ENCODE measurements at places on chromosomes 5 and 9. TPM values are rescaled to one million over a fixed set of nuclear protein-coding genes. Genes with fewer than 3 reads are reported as not detected.

DNA sequence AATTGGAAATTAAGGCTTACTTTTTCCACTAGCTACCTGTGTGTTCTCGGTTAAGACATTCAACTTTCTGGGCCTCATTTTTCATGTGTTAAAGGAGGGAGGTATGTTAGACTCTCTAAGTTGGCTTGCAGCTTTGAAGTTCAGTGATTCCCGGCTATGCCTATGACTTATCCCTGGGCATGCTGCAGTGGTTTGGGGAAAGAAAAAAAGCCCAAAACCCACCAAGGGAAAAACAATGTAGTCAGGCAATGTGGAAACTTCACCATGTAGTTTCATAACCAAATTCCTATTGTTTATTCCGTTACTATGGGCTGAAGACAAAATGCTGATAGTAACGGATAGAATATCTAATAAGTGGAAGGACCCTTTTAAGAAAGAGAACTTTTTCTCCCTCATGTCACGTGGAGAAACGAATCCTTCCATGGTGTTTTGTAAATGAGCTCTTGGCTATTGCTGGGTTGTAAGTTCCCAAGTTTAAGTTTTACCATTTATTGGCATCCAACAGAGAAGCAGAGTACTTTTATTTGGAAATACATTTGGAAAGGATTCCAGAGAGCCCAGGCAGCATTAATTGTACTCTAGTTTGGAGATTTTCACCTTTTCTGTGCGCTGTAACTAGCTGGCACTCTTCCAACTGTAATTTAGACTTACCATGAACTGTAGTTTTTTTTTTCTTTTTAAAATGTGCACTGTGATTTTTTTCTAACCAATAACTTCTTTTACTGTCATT, 84.9 kb upstream of the MPDZ start:
- no peak for DNase-seq

DNA sequence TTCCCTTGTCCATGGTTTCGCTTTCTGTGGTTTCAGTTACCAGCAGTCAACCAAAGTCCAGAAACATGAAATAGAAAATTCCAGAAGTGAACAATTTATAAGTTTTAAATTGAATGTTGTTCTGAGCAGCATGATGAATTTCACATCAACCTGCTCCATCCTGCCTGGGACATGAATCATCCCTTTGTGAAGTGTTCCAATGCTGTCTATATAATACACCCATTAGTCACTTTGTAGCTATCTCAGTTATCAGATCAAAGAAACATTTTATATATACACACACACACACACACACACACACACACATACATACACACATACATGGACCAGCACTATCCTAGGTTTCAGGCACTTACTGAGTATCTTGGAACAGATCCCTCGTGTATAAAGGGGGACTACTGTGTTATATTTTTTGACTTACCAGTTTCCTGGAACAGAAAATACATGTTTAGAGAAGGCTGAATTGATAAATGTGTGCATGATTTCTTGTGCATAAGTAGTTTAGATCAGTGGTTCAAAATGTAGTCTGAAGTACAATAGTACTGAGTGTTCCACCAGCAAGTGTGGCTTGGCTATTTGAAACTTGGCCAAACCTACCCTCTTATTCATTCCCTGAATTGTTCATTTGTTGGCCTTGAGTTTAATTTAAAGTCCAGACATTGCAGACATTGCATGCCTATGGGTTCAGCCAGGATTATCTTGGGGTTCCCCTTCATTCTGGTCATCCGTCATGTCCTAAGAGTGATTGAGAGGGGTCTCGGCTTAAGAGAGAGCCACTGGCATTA, 510.0 kb downstream of the GADD45G start:
- DNase-seq = no peak

The PCDH12 gene
- total RNA-seq = 14.1 TPM

The PTGS1 gene
- total RNA-seq = 9.4 TPM

DNA sequence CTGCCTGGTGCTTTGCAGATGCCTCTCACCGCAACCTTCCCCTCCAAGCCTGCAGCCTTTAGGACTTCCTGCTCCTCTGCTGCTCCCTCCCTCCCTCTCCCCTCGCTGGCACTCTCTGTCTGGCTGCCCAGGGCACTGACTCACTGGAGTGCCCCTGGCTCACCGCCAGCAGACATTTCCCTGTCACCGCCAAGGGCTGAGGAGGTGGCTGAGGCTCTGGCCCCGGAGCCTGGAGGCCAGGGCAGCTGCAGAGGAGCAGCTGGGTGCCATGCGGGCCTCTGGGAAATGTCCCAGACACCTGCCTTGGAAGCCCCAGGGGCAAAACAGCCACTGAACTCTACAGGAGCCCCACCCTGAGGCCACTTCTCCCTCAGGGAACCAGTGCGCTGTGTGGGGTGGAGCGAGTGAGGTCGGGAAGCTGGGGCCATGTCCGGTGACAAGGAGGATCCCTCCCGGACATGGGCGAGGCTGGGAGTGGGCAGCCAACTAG, 53.4 kb downstream of the TENT4A start:
- DNase-seq = peak; percentile 54

The IL4 gene
- total RNA-seq = not detected

DNA sequence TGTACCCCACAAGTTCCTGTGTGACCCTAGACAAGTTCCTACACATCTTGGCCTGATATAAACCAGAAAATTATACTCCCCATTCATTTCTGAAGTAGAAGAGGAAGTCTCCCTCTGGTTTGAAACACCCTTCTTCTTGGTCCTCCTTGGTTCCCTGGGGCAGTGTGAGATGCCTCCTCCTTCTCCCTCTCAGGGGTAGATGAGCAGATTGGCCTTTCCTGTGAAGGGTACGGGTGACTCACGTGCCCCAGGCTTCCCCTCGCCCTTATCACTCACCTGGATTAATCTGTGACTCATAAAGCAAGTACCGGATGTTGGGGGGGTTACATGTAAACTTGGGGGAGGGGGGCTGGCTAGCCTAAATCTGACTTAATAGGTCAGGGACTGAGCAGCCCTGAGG, 11.1 kb upstream of the AQP3 start:
- DNase-seq = no peak

The MAMDC2 gene
- 7.1 TPM for total RNA-seq

DNA sequence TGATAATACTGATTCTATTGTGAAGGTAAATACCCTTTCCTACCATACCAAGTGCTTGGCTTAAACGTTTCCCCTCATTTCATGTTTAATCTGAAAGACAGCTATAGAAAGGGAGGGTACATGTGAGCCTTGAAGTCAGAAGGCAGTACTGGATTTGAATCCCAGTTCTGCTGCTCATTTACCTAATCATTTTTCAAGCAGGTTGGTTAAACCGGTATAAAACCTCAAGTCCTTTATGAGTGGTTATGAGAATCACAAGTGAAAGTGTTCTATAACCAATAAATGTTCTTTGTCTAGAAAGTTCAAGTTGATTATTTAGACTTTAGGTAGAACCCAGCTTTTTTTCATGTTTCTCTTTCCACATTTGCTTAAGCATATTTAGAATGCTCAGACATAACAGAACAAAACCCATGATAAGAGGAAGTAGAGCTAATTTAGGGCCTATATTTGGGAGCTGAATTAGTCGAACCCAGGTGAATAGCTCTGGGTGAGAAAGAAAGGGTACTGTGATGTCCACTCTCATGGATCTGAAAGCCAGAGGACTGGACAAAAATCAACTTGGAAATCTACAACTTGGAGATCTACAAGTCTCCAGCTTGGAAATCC, 29.7 kb upstream of the F2RL2 start:
- DNase-seq = no peak

DNA sequence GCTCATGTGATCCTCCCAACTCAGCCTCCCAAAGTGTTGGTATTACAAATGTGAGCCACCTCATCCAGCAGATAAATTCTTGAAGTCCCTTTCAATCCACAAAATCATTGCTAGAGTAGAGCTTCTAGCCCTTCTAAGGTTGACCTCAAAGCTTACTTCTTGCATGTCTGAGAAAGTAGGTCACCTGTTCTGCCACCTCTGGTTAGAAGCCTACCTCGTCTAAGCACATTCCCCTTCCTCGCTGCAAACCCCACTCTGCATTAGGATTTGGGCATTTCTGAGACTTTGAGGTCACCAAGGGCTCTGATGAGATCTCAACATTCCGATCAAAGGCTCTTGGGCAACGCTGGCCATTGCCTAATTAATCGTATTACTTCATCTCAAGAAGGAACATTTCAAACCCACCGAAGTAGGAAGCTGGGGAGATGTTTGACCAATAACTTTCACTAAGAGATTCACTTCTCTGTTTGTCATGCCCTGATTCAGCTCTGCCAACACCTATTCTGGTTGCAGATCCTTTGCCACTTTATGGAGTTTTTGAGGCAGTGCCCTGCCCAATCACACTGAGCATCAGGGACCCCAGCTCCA, 8.6 kb downstream of the ADAM19 start:
- no peak for DNase-seq

The S1PR3 gene
- 36.4 TPM for total RNA-seq

DNA sequence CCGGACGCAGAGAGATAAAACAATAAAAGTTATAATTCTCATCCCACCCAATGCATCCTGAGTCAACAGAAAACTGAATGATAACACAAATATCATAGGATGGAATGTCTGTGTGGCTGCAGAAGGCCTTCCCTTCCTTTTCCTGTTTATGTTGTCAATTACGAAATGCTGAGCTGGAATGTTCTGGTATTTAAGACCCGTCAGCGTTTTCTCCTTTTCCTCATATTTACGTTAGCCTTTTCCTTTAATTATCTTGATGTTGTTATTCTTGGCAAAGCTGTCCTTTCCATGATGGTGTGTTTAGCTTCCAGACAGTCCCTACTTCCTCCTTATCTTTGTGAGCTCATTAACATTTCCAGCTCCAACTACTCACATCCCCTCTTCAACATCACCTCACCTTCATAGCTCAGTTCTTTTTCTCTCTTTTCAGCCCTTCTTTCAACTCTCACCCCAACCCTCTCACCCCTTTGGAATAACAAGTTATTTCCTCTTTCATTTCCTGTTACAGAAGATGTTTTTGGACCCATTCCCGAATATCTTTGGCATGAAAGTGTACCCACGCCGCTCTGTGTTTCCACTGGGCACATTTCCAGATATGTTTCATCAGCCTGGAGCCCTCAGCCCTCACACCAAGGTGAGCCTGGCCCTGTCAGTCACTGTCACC, 221.6 kb downstream of the NR2F1-AS1 start:
- no peak for DNase-seq

GRCh38 chr9:97527626-97528528, 26.4 kb downstream of the TMOD1 start:
- peak; percentile 72 for DNase-seq

- DNase-seq = no peak
These were observed 57.7 kb downstream of the DCP2 start for GRCh38 chr5:113034182-113034773.

DNA sequence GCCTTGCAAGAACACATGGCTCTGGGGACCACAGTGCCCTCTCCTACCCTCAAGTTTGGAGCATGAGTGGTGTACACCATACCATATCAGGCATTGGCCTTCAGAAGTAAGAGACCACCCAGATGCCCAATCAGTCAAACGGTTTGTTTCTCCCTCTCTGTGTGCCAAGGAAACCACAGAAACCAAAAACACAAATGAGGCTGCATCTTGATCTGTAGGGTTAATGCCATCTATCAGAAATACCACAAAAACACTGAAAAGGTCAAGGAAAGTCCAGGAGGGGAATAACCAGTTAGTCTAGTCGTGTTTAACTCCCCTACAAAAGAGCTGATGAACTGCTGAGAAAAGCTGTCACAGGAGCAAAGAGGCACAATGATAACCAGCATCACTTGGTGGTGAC, 78.4 kb downstream of the INSYN2B start:
- no peak for DNase-seq

- peak; percentile 57 for DNase-seq
These were observed 10.0 kb downstream of the MOCS2 start for GRCh38 chr5:53099546-53099945.

The HRH2 gene
- 10.6 TPM for total RNA-seq

DNA sequence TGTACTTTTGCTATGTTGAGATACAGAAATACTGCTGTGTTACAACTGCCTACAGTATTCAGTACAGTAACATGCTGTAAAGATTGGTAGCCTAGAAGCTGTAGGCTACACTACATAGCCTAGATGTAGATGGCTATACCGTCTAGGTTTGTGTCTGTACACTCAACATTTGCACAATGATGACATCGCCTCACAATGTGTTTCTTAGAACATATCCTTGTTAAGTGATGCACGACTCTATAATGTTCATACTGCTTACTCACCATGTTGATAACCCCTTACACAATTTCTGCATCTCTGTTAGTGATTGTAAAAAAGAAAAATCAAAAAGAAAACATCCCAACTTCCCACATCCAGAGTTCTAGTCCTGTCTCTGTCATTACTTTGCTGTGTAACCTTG, 450.0 kb downstream of the CCDC171 start:
- DNase-seq = no peak

- no peak for DNase-seq
These were observed 808 bp upstream of the MVB12B start for GRCh38 chr9:126325821-126326220.

The MYMK gene
- not detected for total RNA-seq

- no peak for DNase-seq
These were observed 89.8 kb downstream of the PSAT1 start for GRCh38 chr9:78386773-78387172.

- no peak for DNase-seq
These were observed 27.9 kb upstream of the FBXL7 start for GRCh38 chr5:15472116-15472515.

DNA sequence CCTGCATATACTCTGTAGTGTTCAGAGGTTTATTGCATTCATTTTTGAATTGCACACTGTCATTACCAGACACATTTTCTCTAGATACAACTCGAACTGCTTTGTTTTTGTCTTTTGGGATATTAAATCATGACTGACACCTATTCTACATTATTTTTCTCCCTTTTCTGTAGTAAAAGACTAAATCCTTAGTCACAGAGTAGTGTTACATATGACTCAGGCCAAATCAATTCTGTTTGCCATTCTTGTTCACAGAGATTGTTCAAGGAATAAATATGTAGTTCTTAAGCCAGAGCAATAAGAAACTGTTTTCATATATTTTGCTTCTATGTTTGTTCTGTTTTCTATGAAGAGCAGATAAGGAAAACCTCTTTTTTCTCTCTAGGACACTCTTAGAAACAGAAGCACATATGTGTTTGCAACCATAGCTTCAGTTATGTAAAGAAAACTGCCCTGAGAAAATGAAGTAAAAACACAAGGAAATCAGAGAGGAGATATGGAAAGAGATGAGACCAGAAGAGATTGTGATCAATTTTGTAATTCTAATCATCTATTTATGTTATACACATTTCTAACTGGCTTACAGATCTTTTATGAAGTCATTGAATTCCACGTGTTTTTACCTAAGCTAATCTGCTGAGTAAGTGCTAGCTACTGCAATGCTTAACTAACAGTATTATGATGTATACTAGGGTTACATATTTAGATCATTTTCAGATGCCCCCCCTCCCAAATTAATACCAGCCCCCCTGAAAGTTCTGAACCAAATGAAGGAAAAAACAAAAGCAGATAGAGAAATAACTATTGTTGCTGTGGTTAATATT, 1995.6 kb upstream of the CDH6 start:
- no peak for DNase-seq

GRCh38 chr9:108691614-108692013, 164.2 kb downstream of the ACTL7B start:
- DNase-seq = no peak

The OR1J2 gene
- not detected for total RNA-seq

GRCh38 chr9:105026451-105026850, 98.5 kb upstream of the ABCA1 start:
- DNase-seq = no peak

All from kidney (tissue), 22 donors.